ENCODE measurements at places on chromosomes 13 and 19. TPM values are rescaled to one million over a fixed set of nuclear protein-coding genes. Genes with fewer than 3 reads are reported as not detected.

Gene CYP2A6
- total RNA-seq, result 1.1 TPM

Gene SUGP1
- total RNA-seq, result 53.5 TPM

Gene CLDN10
- total RNA-seq, result 8.0 TPM

Gene SLC1A5
- total RNA-seq, result 122 TPM

Gene CD33
- total RNA-seq, result 2.5 TPM

DNA sequence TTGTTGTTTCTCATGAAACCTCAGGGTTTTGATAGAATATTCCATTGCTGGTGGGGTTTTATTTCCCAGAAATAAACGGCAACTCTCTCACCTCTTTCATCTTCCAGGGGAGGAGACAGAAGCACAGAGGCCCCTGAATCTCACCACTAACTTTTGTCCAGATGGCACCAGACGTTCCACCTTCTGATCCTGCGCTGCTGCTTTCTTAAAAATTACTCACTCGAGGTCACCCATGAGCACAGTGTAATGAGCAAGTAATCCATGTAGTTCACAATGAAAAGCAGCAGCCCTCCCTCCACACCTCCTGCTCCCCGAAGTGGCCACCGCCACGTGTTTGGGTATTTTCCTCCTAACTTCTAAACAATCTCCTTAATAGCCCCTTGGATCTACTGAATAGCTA lies 51.3 kb downstream of the TEX29 start:
- no peak for DNase-seq

DNA sequence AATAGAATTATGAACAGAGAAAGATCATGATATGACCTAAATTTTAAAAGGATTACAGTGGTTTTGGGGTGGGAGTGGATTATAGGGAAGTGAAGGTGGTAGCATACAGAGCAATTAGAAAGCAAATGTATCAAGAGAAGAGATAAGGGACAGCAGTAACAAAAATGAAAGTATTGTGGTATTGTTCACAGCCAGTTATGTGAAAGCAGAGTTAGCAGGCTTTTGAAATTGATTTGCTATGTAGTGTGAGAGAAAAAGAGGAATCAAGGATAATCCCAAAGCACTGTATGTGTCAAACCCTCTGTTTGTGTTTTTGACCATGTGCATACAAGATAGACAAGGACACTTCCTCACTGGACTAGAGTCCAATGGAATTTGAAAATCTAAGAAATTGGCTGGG lies 1721.4 kb downstream of the PCDH9 start:
- no peak for DNase-seq

GRCh38 chr19:41533671-41534215 lies 42.2 kb upstream of the CEACAM21 start:
- no peak for DNase-seq

- DNase-seq, result no peak
These were observed 4.9 kb upstream of the LYPD3 start for GRCh38 chr19:43470288-43470687.

DNA sequence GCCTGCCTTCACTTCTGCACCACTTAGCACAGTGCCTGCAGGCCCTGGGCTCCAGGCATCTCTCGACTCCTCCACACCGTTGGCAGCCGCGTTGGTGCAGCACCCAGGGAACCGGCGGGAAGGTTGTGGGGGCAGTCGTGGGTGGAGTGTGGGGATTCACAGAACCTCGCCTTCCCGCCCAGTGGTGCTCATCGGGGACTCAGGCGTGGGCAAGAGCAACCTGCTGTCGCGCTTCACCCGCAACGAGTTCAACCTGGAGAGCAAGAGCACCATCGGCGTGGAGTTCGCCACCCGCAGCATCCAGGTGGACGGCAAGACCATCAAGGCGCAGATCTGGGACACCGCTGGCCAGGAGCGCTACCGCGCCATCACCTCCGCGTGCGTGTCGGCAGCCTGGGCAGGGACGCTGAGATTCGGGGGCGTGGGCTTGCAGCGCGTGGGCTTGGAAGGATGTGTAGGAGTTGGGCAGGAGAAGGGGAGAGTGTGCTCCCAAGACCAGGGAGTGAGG lies 9.6 kb downstream of the RAB11B start:
- DNase-seq, result no peak

DNA sequence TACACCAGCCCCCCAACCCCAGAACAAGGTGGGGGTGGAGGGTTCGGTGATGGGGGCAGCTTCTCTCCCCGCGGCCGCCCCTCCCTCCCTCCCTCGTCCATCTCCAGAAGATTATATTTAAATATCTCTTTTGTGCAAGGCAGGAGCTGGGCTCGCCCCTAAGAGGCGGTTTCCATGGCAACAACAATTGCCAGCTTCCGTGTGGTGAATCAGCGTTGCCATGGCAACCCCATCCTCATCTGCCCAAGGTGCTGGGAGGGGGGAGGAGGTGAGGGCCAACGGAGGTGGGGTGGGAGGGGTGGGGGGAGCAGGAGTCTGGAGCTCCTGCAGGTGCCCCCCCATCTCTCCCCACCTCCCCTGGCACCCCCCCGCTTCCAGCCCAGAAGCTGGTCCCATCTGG lies 46.4 kb downstream of the CELF5 start:
- DNase-seq, result no peak

GRCh38 chr19:41449079-41449864 lies 6.3 kb downstream of the ERICH4 start:
- peak; percentile 61 for DNase-seq

GRCh38 chr13:59086147-59086546 lies 1077.6 kb downstream of the DIAPH3 start:
- DNase-seq, result no peak

- no peak for DNase-seq
These were observed 47.9 kb downstream of the RUBCNL start for GRCh38 chr13:46339035-46339666.

DNA sequence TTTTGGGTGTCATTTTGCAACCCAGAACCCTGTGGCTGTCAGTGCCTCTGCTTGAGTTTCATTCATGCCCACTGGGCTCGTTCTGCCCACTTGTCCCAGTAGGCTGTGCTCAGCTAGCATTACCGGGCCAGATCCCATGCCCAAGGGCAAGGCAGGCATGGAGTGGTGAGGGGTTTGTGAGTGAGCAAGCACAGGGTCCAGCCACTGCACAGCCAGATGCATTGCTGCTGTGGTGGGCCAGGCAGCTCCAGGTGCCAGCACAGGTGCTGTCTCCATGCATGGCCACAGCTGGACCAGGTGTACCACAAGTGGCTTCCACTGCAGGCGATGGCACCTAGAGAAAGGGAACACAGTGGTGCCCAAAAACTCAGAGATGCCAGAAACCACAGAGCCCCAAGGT lies 1671.2 kb downstream of the OLFM4 start:
- DNase-seq, result no peak

DNA sequence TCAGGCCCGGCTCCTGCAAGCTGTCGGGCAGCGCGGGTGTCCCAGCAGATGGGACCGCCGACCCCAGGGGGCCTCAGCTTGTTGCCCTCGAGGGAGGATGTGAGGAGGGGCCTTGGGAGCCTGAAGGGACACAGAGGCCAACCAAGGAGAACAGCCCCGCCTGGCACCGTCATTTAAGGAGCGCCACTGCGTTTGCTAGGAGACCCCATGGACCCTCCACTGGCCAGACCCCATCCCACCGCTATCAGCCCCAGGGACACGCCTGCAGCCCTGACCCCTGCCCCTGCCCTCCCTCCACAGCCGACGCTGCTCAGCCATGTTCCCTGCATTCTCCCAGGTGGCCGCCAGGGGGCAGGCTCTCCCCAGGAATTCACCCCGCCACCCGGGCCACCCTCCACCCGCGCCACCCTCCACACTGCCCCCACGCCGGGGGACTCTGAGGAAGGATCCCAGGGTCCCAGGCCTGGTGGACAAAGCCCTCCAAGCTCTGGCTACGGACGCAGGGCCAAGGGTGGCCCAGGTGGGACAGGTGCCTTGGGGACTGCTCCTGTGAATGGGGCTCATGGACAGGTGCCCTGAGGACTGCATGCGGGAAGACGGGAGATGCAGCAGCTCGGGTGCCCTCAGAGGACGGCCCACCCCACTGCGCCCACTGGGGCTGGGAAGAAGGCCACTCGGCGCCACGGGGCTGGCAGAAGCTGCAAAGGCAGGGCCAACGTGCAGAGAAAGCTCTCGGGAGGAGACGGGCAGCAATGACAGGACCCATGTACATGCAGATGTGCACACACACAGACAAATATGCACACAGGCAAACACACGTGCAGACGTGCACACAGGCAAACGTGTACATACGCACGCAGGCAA lies 34.4 kb downstream of the PIP5K1C start:
- DNase-seq, result peak; percentile 46

GRCh38 chr13:111411919-111412650 lies 91.6 kb downstream of the TEX29 start:
- no peak for DNase-seq

DNA sequence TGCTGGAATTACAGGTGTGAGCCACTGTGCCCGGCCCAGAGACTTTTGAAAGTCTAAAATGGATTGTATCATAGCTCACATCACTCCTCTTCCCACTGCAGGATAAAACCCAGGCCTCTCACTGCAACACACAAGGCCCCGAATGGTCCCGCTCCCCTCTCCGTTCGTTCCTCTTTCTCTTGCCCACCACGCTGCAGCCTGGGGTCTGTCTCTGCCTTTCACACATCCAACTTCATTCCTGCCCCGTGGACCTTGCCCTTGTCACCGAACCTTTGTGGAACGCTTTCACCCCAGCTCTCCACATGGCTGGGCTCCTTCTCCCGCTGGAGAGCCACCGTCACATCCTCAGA lies 42.6 kb downstream of the NFIC start:
- DNase-seq, result no peak

- no peak for DNase-seq
These were observed 4.6 kb upstream of the ERFL start for GRCh38 chr19:41932720-41933332.

DNA sequence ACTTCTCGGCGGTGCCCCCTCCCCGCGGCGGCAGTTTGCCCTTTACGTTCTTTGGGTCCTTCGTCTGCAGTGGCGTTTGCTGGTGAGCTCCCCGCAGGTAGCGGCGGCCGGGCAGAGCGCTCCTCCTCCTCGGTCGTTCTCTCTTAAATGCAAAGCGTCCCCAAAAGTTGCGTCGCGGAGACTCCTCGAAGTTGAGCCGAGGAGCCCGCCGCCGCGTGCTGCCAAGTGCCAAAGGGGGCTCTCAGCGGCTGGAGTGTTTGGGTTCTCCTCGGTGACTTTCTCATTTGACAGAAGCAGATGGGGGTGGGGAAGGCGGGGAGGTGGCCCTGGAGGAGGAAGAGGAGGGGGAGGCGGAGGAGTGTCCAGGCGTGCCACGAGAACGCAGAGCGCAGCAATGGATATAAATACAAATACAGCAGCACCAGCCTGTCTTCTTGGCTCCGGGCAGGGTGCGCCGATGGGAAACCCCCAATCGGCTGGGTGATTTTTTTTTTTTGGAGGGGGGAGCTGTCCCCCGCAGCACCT lies at the start of gene SOX21:
TSS of gene SOX21 (minus strand) at position 259 of the 525 bp plus-strand sequence. CDS start 496 bp downstream, outside the sequence.
- peak; percentile 46 for DNase-seq
